ENCODE measurements at places on chromosomes 13 and 19. TPM values are rescaled to one million over a fixed set of nuclear protein-coding genes. Genes with fewer than 3 reads are reported as not detected.

DNA sequence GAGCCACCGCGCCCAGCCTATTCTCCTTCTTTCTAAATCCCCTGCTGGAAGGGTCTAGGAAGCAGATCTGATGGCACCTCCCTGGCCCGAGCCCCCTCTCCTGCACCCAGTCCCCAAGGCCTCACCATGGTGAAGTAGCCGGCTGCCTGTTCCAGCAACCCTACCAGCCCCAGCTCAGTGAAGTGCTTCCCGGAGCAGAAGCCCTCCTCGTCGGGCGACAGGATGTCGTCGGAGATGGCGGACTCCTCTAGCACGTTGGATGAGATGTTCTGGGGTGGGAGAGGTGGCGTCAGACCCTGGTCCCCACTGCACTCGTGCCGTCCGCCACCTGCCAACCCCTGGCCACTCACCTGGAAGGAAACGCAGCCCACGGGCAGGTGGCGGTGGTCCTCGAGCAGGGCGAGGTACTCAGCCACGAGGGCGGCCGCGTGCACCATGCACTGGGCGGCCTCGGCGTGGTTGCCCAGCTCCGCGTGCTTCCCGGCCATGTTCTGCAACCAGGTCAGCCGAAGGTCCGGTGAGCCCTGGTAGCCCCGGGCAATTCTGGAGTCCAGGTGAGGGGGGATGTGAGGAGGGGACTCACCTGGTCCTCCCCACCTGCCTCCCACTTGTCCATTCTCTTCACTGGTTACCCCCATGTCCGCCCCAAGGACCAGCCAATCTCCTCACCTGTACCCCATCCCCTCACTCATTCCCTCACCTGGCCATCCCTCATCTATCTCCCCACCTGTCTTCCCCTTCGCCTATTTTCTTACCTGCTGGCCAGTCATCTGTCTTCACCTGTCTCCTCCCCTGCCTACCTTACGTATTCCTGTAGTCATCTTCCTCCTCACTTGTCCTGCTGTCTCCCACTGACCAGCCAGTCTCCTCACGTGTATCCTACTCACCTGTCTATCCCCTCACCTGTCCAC lies 11.5 kb upstream of the KANK2 start:
- no peak for DNase-seq

GRCh38 chr19:17658240-17658639 lies 29.9 kb downstream of the UNC13A start:
- DNase-seq, result no peak

DNA sequence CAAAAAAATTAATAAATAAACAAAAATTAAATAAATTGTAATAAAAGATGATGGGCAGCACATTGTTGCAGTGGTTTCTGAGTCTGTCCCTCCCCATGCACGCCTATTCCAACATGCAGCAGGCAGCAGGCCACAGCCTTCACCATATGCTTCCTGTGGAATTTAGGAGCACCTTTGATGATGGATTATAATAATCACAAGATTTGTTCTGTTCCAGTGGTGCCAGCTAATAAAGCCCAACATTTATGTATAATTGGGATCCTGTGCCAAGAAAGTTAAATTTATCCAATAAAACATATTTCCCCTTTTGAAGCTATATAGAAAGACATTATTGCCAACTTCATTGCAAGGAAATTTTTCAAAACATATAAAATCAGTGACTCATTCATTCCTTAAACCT lies 328.6 kb downstream of the FGF14 start:
- DNase-seq, result no peak

The ELSPBP1 gene
- polyA plus RNA-seq, result not detected

The MISP3 gene
- 9.8 TPM for polyA plus RNA-seq

The SHANK1 gene
- polyA plus RNA-seq, result 22.6 TPM

GRCh38 chr19:19031891-19032290 lies 1.4 kb downstream of the SUGP2 start:
- DNase-seq, result no peak

DNA sequence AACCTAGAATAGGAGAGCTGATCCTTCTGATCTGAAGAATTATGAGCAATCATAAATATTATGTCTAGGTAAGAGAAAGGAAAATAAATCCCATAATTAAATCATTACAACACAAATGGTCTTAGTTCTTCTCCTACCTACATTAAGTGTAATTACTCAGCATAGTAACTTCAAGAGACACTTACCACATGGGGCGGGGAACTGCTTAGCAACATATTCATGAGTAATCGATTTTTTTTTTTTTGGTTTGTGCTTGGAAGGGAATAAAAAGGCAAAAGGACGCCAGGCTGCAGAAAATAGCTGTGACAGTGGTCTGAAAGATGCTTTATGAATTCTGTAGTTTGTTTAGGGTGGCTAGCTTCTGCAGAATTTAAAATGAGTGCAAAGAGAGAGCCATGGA lies 103.3 kb upstream of the HTR2A start:
- no peak for DNase-seq

DNA sequence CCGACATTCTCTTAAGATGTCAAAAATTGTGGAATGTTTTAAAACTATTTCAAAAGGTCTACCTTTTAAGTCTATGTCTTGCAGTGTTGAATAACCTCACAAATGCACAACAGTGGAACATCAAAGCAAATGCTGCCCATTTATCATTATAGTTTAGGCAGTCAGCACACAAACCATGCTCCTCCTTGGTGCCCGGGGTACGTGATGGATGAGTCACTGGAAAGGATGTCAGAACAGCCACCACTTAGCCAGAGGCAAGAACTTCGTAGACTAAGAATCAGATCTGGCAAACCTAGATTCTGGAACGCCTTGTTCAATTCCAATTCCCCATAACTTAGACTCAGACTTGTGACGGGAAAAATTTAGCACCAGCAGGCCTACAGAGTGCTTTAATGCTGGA lies 343.6 kb downstream of the FGF9 start:
- peak; percentile 43 for DNase-seq

The BEST2 gene
- polyA plus RNA-seq, result not detected

The PNMA8C gene
- 0.47 TPM for polyA plus RNA-seq

The FFAR1 gene
- polyA plus RNA-seq, result 0.03 TPM

GRCh38 chr13:40993987-40994386 lies 25.1 kb downstream of the ELF1 start:
- no peak for DNase-seq

The GJB2 gene
- 0.31 TPM for polyA plus RNA-seq

- no peak for DNase-seq
Measured at GRCh38 chr19:31284621-31285020, 64.6 kb downstream of the TSHZ3 start.

DNA sequence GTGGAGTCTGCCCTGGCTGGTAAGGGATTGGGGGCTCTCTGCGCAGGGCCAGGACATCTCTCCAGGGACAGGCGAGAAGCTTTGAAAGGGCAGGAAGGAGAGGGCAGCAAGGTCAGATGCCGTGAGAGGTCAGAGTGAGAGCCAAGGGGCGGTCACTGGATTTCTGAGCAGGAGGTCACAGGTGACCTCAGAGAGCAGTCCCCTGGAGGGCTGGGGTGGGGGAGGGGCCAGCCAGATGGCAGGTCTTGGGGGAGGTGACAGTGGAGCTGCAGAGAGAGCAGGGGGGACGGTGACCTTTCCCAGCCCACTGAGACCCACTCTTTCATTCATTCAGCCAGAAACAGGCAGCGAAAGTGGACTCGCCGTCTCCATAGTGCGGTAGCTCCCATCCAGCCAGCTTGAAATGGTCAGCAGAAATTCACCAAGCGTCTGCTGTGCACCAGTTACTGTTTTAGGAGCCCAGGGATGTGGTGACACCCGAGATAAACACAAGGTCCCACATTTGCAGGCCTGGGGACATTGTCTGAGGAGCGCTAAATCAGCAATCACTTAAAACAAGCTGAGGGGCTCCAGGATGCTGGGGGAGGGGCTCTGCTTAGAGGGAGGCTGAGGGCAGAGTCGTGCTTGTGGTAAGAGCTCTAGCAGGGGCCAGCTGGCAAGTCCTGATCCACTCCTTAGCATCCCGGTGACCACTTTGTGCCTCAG lies 10.2 kb downstream of the CARM1 start:
- DNase-seq, result no peak

The CYP4F8 gene
- not detected for polyA plus RNA-seq

DNA sequence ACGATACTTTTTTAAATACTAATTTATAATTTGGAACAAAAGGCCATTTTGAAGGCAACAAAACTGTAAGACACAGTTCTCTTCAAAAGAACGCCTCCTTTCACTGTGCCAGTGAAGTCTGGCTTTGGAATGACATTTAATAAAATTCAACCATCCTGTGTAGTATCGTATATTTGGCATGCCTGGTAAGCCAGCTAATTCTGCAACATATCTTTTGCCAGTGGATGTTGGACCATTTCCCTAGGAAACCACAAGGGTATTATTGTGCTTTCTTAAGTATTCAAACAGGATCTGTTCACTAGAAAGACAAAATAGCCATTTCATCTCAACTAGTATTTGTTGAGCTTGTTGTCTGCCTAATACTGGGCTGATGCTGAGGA lies 111.6 kb downstream of the RGCC start:
- DNase-seq, result no peak

The OR7A5 gene
- polyA plus RNA-seq, result 0.16 TPM

- DNase-seq, result no peak
Measured at GRCh38 chr13:79423801-79424642, 18.0 kb upstream of the RBM26 start.

The IRGQ gene
- 7.0 TPM for polyA plus RNA-seq

The ABHD8 gene
- polyA plus RNA-seq, result 2.3 TPM

GRCh38 chr13:111422348-111422747 lies 101.9 kb downstream of the TEX29 start:
- DNase-seq, result no peak

DNA sequence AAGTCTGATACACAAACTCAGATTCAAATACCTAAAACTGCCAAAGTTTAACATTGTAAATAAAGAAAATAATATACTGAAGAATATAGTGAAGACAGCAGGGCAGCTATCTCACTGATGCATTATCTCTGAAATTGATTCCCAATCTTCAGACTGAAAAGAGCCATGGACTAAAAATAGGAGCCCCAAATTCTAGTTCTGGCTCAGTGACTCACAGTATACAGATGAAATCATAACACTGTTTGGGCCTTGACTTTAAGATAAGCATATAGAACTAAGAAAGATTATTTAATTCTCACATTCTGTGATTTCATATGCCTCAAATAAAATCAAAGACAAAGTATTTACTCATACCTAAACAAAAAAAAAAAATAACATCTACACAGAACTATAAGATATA lies 53.9 kb downstream of the RBM26 start:
- no peak for DNase-seq

The C5AR2 gene
- 0.37 TPM for polyA plus RNA-seq

- DNase-seq, result no peak
Measured at GRCh38 chr13:21395953-21396352, 63.1 kb downstream of the ZDHHC20 start.

GRCh38 chr13:58666331-58666730 lies 1034.8 kb downstream of the PCDH17 start:
- DNase-seq, result no peak

DNA sequence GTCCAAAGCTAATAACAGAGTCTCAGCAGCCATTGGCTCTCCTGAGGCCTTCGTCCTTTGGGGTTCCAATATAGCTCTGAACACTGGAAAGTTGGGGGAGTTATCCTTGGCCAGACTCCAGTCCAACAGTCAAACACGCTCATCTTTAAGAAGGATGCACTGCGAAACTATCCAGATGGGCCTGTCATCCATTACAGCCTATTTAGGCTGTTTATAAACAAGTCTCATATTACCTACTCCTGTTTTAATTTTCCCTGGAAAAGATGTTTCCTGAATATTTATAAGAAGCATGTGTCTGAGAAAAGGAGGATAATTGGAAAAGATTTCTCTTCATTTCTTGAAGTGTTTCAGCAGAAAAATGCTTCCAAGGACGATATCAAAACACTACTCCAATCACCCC lies 170.7 kb downstream of the DCT start:
- no peak for DNase-seq

DNA sequence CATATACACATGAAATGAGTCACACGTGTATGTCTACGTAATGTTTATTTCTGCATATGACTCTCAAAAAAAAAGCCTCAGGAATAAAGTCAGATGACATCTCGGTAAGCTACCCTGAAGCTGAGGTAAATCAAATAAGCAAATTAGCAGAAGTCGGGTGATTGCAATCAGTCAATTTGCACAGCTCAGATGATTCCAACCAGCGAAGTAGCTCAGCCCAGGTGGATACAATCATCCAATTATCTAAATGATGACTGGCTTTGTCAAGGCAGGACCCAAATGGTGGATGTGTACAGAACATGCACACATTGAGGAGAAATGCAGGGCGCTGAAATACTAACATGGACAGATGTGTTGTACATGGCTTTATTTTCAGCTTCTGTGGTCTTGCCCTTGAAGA lies 148.5 kb downstream of the ZNF486 start:
- DNase-seq, result no peak

DNA sequence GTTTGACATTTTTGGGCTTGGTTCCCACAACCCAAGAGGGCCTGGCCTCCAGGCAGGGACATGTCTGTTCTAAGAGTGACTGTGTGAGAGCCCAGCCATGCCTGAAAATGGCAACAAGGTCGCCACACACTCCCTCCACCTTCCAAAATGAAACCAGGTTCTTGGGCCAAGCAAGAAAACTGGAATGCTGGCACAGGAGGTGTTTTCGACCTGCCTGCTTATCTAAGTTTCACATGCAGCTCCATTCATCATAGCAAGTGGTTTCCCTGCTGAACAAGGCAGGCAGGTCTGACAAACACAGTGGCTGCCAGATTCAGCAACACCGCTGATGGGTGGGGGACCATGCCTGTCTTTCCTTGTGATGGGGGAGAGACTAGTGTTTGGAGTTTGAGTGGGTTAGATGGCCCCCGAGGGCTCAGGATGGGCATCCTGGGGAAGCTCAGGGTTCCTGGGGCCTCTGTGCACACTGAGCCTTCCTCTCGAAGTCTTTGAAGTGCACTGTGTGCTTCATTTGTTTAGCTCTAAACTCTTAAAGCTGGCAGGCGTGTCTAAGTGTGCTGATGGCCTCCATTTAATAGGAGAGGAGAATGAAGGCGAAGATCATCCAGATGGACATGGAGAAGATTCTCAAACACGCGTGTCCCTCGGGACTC lies 17.9 kb upstream of the GAS6 start:
- DNase-seq, result no peak

- no peak for DNase-seq
Measured at GRCh38 chr13:59664586-59664985, 499.1 kb downstream of the DIAPH3 start.

DNA sequence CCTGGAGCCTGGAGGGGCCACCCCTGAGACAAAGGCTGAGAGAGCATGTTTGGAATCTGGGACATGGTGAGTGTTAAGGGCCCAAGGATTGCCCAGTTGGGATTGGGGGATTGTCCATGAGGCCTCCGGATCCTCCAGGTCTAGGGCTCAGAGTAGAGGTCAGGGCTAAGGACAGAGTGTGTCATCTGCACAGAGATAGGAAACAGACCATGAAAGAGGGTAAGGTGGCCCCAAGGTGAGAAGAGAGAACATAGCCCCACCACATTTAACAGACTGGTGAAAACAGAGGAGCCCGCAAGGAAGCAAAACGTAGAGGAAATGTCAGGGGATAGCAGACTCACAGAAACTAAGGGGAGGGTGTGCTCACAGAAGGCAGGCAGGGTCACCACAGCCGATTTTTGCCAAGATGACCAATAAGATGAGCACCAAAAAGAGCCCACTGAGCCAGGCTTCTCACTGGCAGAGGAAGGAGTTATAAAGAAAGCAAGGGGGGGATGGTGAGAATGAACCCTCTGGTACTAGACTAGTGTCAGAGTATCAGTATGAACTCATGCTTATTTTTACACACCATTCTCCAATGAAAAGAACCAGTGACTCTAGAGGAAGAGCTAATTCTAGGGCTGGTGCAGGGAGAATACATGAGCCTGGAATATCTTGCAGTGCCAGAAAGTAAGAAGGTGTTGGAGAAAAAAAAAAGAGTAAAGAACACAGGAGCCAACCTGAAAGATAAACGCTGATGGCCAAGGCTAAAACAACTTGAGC lies 17.5 kb downstream of the DYRK1B start:
- DNase-seq, result no peak
